ENCODE measurements at places on chromosomes 4 and X.
A peak's percentile ranks its signal among the peaks of the same experiment; 100 is the strongest.

DNA sequence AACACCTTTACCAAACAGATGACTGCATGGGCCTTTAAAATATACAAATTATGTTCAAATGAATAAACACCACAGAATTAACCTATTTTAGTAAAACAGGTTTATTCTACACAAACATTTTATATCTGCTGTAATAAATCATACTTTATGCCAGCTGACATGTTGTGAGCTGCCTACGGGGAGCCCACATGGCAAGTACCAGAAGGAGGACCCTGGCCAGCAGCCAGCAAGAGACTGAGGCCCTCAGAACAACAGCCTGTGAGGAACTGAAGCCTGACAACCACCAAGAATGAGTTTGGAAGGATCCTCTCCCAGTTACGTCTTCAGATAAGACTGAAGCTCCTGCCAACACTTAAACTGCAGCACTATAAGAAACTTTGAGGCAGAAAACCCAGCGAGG, 377.0 kb downstream of the PDGFC start:
- DNase-seq: peak; percentile 37

DNA sequence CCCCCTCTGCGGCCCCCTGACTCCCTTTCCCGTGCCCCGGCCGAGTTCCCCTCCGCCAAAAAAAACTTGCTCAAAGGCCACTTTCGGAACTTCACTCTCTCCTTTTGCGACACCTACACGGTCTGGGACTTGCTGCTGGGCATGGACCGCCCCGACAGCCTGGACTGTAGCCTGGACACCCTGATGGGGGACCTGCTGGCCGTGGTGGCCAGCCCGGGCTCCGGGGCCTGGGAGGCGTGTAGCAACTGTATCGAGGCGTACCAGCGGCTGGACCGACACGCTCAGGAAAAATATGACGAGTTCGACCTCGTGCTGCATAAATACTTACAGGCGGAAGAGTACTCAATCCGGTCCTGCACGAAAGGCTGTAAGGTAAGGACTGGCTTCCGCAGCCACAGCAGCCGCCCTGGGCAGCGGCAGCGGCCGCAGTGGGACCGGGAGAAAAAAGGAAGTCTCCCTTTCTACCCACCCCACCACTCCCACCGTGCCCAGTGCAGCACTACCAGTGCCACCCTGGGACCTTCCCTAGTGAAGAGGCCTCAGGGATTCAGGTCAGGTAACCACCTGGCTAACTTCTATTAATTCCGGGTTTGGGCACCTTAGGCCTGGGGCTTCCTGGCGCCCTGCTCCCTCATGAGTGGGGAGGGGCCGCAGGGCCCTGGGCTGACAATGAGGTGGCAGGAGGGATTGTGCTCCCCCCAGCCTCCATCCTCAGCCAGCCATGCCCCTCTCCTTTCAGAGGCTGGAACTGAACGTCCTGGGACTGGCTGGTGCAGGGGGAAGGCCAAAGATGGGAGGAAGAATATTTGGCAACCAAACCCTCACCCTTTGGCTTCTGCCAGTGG, 1.9 kb downstream of the NALF2 start:
- DNase-seq: no peak

GRCh38 chr4:3039706-3040366, 34.5 kb downstream of the HTT-AS start:
- no peak for DNase-seq

- DNase-seq: no peak
Observed at GRCh38 chr4:143344041-143344440, 7.4 kb downstream of the GAB1 start.
